ENCODE measurements at places on chromosomes 3 and 15. TPM values are rescaled to one million over a fixed set of nuclear protein-coding genes. Genes with fewer than 3 reads are reported as not detected.

Gene ATP10A
- 25.7 TPM for total RNA-seq

DNA sequence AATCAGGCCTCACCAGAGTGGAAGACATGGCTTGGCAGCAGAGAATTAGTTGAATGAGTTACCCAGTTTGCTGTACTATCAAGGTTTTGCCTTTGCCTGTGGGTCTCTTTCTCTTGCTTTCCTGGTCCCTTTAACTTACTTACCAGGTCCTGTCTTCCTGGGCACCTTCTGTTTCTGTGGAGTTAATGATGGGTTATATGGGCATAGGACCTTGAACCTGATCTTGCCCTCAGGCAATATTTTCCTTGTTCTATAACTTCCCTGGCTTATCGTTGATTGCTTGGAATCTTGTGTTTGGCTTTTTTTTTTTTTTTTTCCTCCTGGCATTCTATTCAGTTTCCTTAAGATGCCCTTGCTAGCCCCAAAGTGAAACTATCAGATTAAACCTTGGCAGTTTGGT is 106.8 kb downstream of the HHLA2 start:
- H3K36me3 ChIP-seq: no peaks in the 10 kb centered on the region
- no peak overlapping the region for H3K4me3 ChIP-seq
- H3K27me3 ChIP-seq: no peaks in the 10 kb centered on the region
- no peak for DNase-seq

DNA sequence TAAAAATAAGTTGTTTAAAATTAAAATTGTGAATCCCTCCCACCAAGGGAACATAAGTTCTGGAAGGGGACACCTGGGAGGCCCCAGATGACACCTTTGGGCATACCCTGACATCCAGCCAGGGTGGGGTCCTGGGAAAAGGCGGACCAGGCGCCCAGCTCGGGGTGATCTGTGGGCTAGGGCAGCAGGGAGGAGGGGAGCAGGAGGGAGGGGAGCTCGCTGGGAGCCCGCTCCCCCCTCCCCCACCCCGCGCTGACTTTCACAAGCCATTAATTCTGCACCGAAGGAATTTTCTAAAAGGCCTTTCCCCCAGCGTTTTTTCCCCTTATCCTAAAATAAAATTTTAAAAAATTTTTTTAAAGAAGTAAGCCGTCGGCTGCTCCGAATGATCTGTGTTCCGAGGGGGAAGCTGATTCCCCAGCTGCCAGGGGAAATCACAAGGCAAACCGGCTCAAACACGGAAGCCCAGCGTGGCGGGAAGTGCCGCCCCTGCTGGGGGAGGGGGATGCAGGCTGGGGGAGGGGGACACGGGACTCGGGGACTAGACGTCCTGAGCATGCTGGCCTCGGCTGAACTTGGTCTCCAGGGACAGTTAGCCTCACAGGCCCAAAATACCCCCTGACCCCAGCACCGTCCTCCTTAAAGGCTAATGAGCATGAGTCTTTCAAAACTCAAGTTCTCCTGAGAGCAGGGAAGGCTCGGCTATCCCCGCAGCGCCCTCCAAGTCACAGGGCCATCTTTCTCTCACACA is 13.9 kb downstream of the PLXND1 start:
- peaks cover 93% of the 10 kb centered on the region for H3K4me1 ChIP-seq
- H3K27me3 ChIP-seq: no peaks in the 10 kb centered on the region
- no peak for DNase-seq
- H3K36me3 ChIP-seq: peaks cover 12% of the 10 kb centered on the region
- peak overlapping the region; percentile 80 for H3K27ac ChIP-seq

DNA sequence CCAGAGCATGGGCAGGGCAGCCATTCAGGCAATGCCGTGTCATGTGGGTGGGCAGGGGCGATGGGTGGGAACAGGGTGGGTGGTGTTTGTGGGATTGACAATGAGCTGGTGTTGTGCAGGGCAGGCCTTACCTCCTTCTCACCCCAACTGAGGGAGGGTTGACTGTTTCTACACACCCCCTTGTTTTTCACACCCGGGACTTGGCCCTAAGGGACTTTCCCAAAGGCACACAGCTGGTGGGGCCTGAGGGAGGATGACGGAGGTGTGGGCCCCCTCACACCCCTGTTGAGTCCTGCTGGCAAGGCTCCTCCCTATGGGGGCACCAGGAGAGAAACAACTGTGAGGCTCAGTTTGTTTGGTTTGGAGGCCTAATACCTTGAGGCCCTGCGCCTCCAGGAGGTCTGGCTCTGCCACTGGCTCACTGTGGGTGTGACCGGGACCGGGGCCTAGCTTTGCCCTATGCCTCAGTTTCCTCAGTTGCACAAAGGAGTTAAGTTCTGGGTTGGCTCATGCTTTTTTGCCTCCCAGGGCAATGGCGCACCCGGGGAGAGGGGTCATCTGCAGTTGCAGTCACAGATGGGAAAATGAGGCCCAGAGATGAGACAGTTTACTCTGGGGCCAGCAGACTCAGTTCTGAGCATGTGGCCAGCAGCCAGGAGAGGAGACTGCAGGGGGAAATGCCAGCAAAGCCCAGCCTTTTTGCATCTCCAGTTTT is 5.1 kb upstream of the DNAH1 start:
- no peak for DNase-seq
- no peak overlapping the region for H3K27ac ChIP-seq
- H3K27me3 ChIP-seq: no peaks in the 10 kb centered on the region
- H3K4me1 ChIP-seq: peaks cover 16% of the 10 kb centered on the region
- no peak overlapping the region for H3K4me3 ChIP-seq
- no peaks in the 10 kb centered on the region for H3K36me3 ChIP-seq

- H3K27me3 ChIP-seq: peaks cover 23% of the 10 kb centered on the region
- no peak overlapping the region for H3K27ac ChIP-seq
- no peaks in the 10 kb centered on the region for H3K36me3 ChIP-seq
Measured at GRCh38 chr3:198107840-198108734, 148.1 kb downstream of the LMLN start.
